Activated naive CD8-positive, alpha-beta T cell treated with anti-CD3 and anti-CD28 coated beads, Interleukin-2, amount 10 ng/mL, durations not matched to agents 7 days and 5 days (primary cell): ENCODE measurements at places on chromosomes 13 and 19.

DNA sequence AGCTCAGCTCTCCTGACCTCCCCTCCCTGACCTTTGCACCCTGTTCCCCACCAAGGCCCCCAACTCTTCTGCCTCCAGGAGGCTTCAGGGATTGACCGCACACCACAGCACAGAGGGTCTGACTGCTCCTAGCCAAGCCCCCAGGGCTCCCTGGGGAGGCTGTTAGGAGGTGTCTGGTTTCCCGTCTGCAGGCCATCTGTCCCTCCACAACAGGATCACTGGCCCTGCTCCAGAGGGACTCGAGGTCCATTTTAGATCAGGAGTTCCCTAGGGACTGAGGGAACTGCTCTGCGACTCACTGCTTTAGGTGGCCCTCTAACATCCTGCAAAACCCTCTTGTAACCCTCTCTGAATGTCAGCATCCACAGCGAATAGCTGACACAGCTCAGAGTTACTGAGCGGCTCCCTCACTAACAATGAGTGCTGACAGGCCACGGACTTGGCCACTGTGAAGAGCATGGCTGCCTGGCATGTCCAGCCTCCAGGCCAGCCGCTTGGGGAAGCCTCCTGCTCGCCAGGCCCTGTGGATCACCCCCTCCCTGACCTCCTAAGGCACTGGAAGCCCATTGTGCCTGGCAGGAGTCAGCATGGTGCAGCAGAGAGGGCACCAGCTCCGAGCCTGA lies 17.7 kb downstream of the GRIK5 start:
- no peak for DNase-seq

DNA sequence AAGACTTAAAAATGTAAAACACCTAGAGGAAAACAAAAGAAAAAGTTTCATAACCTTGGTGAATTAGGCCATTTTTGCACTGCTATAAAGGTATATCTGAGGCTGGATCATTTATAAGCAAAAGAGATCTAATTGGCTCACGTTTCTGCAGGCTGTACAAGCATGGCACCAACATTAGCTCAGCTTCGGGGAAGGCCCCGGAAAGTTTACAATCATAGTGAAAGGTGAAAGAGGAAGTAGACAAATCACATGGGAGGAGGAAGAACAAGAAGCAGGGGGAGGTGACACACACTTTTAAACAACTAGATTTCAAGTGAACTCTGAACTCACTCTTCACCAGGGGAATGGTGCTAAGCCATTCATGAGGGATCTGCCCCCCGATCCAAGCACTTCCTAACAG lies 1358.5 kb upstream of the PCDH9 start:
- no peak for DNase-seq

GRCh38 chr13:40777166-40777808 lies 6.3 kb upstream of the MRPS31 start:
- peak; percentile 55 for DNase-seq

GRCh38 chr13:101341464-101341863 lies 74.8 kb downstream of the NALCN start:
- DNase-seq, result no peak

GRCh38 chr13:22286338-22286737 lies 615.5 kb downstream of the FGF9 start:
- DNase-seq, result no peak

DNA sequence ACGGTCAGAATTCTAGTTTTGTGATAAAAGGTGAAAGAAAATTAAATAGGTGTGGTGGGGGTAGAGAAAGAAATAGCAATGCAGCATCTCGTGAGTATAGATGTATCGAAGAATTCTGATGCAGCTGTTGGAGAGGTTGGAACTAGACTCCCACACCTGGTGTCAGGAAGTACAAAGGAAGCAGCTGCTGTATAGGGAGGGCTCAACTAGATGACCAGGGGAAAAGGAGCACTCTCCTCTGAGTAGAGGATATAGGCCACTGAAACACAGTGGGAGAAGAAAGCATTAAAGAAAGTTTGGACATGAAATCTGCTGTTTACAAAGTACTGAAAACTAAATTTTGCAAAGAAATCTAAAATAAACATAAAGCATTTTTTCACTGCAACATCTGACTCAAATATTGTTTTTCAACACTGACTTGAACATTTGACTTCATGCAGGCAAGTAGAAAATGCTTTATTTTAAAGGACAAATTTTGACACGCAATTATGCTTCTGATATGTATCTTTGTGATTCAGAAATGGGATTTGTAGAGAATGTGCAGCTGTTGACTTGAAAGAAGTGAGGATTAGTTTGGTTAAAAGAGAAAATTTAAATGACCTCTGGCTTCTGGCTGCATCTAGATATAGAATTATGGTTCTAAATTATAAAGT lies 82.2 kb downstream of the MIPEP start:
- DNase-seq, result no peak

- no peak for DNase-seq
These were observed 32.5 kb downstream of the SPC24 start for GRCh38 chr19:11123114-11123513.

- no peak for DNase-seq
These were observed 68.1 kb downstream of the CHST8 start for GRCh38 chr19:33689868-33690267.

DNA sequence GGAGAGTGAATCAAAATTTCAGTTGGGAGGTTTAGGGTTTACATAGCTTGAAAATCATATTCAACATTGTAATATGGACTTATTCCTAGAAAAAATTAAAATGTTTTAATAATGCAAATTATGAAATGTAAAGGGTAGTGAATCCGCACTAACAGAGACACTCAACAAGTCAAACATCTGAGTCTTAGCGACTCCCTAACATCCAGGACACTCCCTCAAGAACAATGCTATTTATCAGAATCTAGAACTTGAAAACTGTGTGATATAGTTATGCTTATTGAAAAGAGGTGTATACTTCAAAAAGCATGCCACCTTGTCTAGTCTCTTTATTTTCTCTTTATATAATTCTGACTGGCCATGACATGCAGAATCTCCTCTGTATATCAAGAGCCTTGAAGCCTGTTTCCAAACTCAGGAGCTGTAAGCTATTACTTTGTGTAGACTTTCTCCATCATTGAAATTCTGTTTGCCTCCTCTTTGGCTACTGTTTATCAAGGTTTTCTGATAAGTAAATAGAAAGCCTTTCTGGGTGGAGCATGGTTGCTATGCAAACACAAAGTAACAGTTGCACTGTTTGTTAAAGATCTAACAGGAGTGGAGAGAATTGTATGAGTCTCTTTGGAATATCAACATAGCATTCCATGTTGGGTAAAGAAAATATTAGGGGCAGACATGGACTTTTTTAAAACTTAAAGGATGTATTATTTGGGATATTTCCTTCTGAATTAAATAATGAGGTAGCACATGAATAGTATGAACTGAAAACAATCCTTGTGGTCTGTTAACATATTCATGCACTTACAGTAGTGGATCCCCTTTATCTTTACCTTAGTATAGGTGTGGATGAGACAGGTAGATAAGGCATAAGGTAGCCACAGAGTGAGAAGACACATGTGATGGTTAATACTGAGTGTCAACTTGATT lies 56.4 kb upstream of the MBNL2 start:
- DNase-seq, result no peak

DNA sequence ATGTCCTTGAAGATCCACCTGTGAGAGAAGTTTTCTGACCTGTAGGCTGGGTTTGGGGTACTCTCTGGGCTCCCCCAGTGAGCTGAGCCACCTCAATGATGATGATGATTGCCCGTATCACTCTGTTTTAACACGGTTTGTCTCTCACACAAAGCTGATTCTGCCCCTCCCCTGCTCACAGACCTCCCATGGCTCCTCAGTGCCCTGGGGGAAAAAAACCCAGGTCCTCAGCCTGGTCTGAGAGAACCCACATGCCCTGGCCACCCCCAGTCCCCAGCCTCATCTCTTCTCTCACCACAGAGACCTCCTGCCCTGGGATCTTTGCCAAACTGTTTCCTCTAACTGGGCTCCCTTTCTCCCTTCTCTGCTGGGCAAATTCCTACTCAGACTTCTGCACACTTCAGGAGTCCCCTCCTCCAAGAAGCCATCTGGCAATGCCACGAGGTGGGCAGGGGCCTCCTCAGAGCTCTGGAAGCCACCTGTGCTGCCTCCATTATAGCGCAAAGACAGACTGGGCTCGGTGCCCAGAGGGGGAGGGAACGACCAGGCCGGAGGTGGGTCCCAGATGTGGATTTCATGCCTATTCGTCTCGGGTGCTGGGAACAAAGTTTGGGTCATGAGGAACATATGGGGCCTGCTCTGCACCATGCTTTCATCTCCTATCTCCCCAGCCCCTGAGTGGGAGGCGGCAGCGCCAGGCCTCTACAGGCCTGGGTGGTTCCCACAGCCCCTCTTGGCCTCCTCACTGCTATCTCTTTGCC lies 8.5 kb upstream of the CA11 start:
- DNase-seq, result no peak

GRCh38 chr13:48624858-48625257 lies 28.9 kb upstream of the CYSLTR2 start:
- DNase-seq, result no peak

GRCh38 chr13:89627996-89628395 lies 1719.5 kb upstream of the MIR17HG start:
- DNase-seq, result no peak

DNA sequence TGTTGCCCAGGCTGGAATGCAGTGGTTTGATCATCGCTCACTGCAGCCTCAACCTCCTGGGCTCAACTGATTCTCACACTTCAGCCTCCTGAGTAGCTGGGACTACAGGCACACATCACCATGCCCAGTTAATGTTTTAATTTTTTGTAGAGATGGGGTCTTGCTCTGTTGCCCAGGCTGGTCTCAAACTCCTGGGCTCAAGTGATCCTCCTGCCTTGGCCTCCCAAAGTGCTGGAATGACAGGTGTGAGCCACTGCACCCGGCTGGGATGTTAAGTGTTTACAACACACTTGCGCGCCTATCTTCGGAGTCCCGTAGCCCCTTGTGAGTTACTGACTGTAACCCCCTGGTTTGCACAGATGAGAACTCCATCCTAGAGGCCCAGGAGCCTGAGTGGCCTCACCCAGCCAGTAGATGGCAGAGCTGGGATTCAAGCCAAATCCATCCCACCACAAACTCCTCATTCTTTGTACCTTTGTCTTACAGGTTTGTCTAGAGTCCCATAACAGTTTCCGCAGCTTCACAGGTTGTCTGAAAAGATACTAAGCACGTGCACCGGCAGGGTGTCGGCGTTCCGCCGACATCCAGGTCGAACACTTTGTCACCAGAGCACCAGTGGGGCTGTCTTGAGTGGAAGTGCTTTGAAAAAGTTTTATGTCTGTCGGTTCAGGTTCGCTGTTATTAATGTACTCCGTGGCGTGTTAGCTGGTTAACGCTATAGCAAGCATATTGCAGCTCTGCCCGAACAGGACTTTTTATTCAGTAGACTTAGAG lies 14.7 kb downstream of the MAG start:
- no peak for DNase-seq

DNA sequence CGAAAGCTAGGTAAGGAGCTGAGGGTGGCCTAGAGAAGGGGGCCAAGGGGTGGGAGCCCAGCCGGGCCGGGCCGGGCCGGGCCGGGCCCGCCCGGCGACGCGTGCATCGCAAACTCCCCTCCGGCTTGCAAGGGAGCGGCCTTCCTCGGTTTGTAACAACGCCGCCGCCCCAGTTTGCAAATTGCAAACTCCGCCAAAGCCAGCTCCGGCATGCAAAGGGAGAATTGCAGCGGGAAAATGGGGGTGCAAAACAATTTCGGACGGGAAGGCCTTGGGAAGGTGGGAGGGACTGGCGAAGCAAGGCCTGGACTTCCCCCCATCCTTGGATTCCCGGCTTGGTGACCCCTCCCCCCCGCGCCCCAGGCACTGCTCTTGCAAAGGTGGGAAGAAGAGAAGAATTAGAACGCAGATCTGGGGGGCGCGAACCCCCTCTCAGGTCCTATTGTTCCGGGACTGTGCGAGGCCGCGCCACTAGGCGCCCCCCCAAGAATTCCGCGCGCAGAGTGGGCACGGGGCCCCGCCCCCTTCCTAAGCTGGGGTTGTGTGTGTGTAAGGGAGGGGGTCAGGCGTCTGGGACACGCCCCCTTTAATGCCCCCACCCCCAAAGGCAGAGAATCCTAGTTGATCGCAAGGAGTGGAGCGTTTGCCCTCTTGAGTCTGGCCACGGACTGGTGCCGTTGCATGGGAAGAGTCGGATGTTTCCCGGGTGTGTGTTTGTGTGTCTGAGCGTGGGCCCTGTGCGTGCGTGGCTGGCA lies 926 bp downstream of the PRR12 start:
- peak; percentile 71 for DNase-seq

GRCh38 chr13:33832872-33833271 lies 14.9 kb downstream of the RFC3 start:
- no peak for DNase-seq

- peak; percentile 72 for DNase-seq
These were observed 11.7 kb upstream of the ADGRE5 start for GRCh38 chr19:14369399-14370168.

DNA sequence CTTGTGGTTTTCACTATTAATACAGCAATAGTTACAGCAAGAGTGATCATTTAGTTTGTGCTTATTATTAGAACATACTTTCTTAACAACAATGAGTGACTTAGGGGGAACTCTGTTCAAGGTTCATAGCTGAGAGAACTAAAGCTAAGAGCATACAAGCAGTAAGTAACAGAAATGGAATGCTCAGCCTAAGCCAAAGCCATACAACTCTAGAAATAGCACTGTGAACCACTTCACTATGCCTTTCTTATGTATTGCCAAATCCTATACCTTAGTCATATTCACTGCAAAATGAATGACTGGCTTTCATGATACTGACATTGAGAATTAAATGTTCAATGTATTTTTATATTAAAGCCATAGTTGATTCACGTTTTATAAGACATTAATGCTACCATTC lies 599.7 kb upstream of the SLITRK1 start:
- no peak for DNase-seq

GRCh38 chr13:33825083-33825482 lies 7.1 kb downstream of the RFC3 start:
- DNase-seq, result no peak

GRCh38 chr19:19026299-19026971 lies 6.9 kb downstream of the SUGP2 start:
- DNase-seq, result no peak

DNA sequence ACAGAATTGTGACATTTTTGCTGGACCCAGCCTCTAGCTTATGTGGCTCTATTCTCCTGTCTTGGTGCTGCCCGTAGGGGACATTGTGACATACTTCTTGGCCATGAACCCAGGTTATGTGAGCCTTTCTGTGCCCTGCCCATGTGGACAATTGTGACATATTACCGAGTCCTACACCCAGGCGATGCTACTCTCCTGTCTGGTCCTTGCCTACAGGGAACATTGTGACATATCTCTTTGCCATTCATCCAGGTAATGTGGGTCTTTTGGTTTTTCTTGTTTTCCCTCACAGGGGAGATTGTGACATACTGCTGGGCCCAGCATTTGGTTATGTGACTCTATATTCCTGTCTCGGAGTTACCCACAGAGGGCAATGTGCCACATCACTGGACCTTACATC lies 71.5 kb upstream of the ZNF43 start:
- DNase-seq, result no peak

GRCh38 chr13:66926200-66926850 lies 303.8 kb downstream of the PCDH9 start:
- DNase-seq, result no peak

DNA sequence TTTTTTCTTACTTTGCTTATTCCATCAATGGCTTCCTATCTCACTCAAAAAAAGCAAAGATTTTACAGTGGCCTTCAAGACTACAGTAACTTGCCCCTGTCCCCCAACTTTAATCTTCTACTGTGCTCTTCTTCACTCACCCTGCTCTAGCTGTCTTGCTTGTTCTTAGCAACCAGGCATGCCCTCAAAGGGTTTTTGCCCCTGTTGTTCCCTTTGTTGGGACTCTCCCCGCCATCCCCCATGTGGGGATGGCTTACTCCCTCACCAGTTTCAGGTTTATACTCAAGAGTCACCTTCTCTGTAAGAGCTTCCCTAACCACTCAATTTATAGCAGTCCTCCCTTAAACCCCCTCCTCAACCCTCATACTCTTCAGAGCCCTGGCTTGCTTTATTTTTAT lies 5.4 kb downstream of the MTMR6 start:
- DNase-seq, result no peak

- no peak for DNase-seq
These were observed 26.9 kb upstream of the KLF2 start for GRCh38 chr19:16297575-16298178.
